ENCODE measurements at places on chromosomes 6 and 20. TPM values are rescaled to one million over a fixed set of nuclear protein-coding genes. Genes with fewer than 3 reads are reported as not detected.

The MTRF1L gene
- total RNA-seq = 11.2 TPM

The IL22RA2 gene
- not detected for total RNA-seq

The PCED1A gene
- 69.7 TPM for total RNA-seq

The DDX27 gene
- 116 TPM for total RNA-seq

The BTN1A1 gene
- total RNA-seq = not detected

The NSFL1C gene
- 53.2 TPM for total RNA-seq

Data from CD4-positive, alpha-beta T cell (primary cell).